ENCODE measurements at places on chromosomes 6 and 20. TPM values are rescaled to one million over a fixed set of nuclear protein-coding genes. Genes with fewer than 3 reads are reported as not detected.

DNA sequence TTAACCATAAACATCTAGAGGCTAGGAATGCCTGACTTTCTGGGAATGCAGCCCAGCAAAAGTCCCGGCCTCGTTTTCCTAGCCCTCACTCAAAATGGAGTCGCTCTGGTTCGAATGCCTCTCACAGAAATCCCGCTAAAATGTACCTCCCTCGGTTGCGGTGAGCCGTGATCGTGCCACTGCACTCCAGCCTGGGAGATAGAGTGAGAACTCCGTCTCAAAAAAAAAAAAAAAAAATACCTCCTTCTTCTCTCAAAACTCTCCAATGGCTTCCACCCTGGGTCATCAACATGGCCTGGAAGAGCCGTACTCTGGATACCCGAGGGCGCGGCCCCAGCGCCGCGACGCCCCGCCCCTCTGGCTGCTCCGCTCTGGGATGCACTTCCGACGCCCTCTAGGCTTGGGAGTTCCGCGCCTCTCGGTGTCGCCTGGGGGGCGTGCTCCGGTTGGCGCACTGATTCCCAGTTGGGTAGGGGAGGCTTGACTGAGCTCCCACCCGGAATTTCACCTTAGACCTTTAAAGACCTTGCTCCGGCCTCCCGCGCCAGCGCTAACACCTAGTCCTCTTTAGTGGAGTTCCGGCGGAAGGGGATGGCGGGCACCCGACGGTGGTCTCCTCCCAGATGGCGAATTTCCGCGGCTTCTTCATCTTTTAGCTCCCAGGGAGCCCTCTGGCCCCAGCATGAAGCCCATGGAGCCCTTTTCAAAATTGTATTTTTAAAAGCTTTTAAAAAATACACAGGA, 12.3 kb downstream of the HMGN4 start:
- no peak for DNase-seq
- peaks cover 4% of the 10 kb centered on the region for H3K36me3 ChIP-seq
- peaks cover 11% of the 10 kb centered on the region for H3K4me1 ChIP-seq
- H3K27ac ChIP-seq = no peak overlapping the region
- peak overlapping the region; percentile 55 for H3K4me3 ChIP-seq

The SSTR4 gene
- polyA plus RNA-seq = 0.89 TPM

DNA sequence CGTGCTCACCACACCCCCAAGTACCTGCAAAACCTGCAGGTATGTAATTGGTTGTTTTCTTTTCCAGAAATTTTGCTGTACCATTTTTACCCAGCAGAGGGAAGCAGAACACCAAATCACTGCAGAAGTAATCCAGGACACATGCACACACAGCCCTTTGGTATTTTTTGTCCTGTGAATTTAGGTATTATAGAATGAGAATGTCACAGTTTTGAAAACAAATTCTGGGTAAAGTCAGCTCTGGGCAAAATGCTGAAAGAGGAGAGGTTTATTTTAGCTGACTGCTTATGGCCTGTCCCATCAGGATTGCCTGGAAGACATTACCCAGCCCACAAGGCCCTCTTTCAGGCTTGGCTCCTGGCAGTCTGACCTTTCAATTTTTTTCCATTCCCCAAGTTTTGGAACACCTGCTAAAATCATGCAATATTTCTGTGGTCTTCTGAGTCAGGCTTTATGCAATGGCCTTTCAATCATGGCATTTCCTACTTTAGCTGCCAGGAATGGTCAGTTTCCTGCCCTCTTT, 3.5 kb upstream of the EFHC1 start:
- H3K4me1 ChIP-seq = peaks cover 5% of the 10 kb centered on the region
- no peaks in the 10 kb centered on the region for H3K27me3 ChIP-seq
- H3K4me3 ChIP-seq = no peak overlapping the region
- no peak overlapping the region for H3K27ac ChIP-seq
- H3K36me3 ChIP-seq = no peaks in the 10 kb centered on the region

The IMPG1 gene
- 0.73 TPM for polyA plus RNA-seq

The UBE2V1 gene
- 174 TPM for polyA plus RNA-seq

Data from spinal cord (tissue), 10 donors.